ENCODE measurements at places on chromosomes 3 and 15. TPM values are rescaled to one million over a fixed set of nuclear protein-coding genes. Genes with fewer than 3 reads are reported as not detected.

CHST2 gene
- total RNA-seq: 8.2 TPM

DHFR2 gene
- total RNA-seq: 4.2 TPM

CHAC1 gene
- total RNA-seq: 5.7 TPM

C2CD4A gene
- total RNA-seq: not detected

GABRA5 gene
- total RNA-seq: under 0.01 TPM

UCN2 gene
- total RNA-seq: under 0.01 TPM

FBXO40 gene
- total RNA-seq: not detected

PLA2G4D gene
- not detected for total RNA-seq

EPHB3 gene
- 9.4 TPM for total RNA-seq

VEPH1 gene
- 31.8 TPM for total RNA-seq

IGDCC3 gene
- not detected for total RNA-seq

SAXO2 gene
- total RNA-seq: 0.98 TPM

LRRC15 gene
- total RNA-seq: 0.45 TPM
